Stimulated activated CD8-positive, alpha-beta memory T cell treated with anti-CD3 and anti-CD28 coated beads, Interleukin-7, amount 100 ng/mL, for 1 hour (primary cell): ENCODE measurements at places on chromosomes 16 and 17.

DNA sequence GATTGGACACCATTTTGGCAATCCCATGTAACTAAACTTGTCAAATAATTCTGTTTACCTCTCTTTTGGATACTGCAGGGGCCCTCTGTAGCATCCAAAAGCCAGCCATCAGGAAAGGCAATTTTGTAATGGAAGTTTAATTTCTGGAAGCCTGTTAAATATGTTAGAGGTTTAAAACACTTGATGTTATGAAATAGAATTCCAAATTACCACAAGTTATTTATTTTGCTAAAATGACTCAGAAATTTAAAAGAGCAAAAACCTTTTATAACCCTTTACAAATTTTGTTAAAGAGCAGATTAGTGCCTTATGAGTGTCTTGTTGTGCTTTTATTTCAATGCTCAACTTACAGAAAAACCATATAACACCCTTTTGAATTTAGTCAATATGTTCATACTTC lies 20.0 kb upstream of the TNFSF12 start:
- no peak for DNase-seq

GRCh38 chr17:44915862-44916780 lies 821 bp upstream of the GFAP start:
- no peak for DNase-seq

DNA sequence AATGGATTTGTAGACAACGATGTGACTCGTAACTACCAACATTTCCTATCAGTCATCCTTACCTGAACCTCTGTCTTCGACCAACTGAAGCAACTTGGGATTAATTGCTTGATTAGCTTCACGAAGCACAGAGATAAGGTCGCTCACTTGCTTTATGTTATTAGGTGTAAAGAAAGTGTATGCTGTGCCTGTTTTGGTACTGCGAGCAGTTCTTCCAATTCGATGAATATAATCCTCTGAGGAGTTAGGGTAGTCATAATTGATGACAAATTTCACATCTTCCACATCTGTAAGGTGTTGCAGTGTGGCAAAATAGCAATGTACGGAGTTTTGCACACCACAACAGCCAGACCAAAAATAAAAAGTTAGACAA lies 3.6 kb upstream of the POLG2 start:
- DNase-seq, result no peak

DNA sequence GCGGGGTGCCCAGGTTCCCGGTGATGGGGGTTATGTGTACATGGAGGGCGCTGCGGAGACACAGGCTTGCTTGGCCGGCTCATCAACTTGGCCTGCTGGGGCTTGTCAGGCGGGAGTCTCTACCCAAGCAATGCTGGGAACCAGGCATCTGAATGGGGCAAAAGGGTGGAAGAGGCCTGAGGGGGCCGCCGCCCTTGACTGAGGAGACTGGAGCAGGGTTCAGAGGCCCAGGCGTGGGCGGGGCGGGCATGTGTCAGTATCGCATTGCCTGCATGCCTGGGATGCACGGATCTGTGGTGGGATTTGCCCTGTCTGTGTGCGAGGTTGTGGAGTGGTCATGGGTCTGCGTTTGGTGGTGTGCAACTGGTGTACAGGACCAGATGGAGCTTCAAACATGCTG lies 21.1 kb downstream of the ARHGAP23 start:
- no peak for DNase-seq

DNA sequence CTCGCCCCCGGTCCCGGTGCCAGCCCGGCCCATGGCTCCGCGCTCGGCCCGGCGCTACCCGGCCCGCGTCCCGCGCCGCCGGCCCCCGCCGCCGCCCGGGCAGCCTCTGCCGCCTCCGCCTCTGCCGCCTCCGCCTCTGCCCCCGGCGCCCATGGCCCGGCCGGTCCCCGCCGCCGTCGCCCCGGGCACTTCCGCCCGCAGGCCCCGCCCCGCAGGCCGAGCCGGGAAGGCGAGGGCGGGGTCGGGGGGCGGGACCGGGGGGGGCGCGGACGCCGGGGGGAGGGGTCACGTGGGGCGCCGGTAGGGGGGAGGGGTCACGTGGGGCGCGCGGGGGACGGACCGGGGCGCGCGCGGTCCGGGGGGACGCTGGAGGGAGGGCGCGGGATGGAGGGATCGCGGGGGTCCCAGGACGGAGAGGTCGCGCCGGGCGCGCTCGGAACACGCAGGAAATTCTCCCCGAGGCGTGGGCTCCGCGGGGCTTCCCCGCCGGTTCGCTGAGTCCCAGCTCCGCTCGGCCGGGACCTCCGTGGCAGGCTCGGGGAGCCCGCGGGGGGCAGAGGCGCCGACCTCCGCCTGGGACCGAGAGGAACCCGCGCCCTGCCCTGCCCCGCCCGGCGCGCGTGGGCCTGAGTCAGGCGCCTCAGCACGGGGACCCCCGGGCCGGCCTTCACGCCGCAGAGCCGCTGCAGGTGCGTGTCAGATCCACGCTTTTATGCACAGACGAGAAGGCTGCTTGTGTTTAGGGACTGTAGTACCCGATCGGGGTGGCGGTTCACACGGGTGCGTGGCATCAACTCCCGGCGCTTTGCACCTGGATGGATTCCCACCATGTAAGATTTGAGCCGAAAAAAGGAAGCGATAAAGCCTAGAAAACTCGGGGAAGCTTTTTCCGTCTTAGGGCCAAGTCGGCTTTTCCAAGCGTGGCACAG lies at the start of gene PGAP6:
TSS of gene PGAP6 (minus strand) at position 190 of the 929 bp plus-strand sequence. CDS start at position 33, 157 bp downstream.
- DNase-seq, result peak; percentile 57

DNA sequence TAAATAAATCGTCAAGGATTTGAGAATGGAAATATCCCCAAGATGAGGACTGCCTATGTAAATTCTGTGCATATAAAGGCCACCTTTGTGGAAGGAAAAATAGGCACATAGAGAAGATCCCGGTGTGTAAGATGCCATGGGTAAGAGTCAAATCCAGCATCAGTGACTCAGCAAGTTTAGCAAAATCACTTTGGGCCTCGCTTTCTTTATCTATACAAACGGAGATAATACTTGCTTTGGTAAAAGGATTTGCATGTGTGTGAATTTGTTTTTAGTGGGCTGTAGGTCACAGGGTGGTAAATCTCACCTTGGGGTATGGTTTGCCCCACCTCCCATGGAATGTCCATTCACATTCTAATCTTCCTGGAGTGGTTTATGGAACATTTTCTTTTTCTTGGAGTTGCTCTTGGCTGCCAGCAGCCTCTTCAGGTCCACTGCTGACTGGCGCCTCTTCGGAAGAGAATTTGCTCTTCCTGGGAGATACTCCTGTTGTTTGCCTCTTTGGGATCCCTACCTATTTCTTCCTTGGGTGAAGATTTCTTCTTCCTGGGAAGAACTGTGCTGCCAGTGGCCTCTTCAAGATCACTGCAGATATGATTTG lies 587.6 kb downstream of the CDH11 start:
- no peak for DNase-seq

GRCh38 chr17:9227819-9228407 lies 206.6 kb downstream of the NTN1 start:
- DNase-seq, result no peak

GRCh38 chr16:68362947-68363657 lies 52.3 kb downstream of the PRMT7 start:
- DNase-seq, result no peak

DNA sequence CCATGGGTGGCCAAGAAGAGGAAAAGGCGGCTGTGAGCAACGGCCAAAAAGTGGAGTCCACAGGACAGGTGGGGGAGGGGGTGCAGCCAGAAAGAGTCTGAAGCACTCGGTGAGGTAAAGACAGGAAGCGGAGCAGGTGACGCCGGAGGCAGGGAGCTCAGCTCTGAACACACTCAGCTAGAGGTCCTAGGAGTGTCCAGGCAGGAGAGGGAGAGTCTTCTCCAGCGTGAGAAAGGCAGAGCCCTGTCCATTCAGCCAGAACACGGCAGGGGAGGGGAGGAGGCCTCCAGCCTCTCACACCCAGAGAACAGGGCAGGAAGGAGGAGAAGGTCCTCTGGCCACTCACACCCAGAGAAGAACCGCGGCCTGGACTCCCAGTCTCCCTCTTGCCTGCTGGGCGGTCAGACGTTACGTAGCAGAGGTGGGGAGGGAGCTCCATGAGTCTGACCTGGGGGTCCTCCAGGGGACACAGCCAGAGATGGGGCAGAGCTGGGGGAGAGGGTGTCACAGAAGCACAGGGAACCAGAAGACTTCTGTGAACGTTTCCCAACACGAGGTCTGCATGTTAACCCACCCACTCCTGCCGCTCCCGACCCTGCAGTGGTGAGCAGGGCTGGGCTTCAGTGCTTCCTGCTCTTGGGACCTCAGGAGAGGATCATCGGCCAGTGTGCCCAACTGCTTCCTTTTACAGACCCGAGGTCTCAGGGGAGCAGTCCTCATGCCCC lies 89.2 kb downstream of the ABR start:
- DNase-seq, result no peak

GRCh38 chr16:19737306-19738038 lies 19.4 kb downstream of the IQCK start:
- DNase-seq, result no peak

DNA sequence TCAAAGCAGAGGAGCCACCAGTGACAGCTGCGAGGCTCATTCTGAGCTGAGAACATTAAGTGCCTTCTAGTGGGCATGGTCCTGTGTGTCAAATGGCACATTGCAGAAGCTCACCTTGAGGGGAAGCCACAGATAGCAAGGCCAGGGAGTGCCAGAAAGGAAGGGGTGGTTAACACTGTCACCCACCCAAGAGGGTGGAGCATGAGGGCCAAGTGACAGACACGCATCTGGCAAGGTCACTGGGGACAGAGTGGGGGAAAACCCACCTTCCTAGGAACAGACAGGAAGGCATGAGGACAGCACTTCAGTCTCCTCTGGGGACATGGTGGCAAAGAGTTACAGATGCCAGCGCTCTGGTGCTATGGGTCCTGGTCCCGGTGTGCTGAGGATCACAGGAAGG lies 22.1 kb downstream of the NUBP1 start:
- DNase-seq, result no peak

GRCh38 chr17:39525801-39526506 lies 64.7 kb downstream of the CDK12 start:
- no peak for DNase-seq

DNA sequence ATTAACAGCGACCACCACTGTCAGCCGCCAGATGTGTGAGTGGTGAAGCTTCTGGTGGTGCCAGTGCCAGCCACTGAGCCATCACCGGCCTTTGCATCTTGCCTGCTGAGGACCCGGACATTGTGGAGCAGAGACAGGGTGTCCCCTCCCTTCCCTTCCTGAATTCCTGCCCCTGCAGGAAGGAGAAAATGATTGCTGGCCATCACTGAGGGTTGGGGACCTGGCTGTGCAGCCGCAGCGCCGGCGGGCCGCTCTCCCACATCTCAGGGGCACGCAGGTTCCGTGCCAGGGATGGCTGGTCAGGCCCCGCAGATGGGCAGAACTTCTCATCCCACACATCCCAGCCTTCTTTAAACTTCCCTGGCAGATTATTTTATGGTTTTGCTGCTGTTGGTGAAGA lies 56.5 kb downstream of the RPTOR start:
- no peak for DNase-seq

DNA sequence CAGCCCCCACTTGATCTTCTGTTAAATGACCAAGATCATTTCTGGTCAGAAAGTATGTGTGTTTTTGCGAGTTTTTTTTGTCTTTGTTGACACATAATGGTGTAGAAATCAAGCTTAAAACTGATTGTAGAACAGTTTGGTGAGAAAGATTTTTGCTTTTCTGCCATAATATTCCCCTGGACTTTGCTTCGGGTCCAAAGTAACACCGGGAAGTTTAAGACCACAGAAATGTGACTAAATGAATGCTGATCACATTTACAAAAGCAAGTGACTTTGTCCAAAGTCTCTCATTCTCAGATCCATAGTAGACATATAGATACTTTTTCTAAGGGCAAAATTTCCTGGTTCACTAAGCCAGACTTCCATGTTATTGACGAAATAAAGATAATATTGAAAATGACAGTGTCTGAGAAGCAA lies 2.6 kb downstream of the FAM20A start:
- DNase-seq, result no peak

- DNase-seq, result peak; percentile 25
Observed at GRCh38 chr17:3004150-3004801, 59.1 kb downstream of the OR1D5 start.

DNA sequence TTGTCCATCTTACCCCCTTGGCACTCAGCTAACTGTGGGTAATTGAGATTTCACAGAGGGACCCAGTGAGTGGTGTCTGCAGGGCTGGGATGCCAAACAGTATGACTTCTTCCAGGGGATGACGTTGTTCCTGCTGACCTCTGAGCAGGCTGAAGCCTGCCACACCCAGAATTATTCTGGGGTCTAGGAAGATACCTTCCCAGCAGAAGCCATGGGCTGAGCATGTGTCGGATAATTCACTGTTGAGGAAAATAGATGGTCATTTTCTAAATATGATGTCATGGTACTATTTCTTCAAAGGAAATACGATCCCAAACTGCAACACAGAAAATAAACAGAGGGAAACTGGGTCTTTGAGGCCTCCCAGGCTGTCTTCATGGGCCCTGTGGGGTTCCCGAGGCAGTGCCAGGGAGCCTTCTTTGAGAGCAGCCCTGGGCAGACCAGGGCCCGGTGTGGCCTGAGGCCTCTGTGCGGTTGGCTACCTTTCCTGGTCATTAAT lies 17.4 kb downstream of the WNT9B start:
- DNase-seq, result no peak

DNA sequence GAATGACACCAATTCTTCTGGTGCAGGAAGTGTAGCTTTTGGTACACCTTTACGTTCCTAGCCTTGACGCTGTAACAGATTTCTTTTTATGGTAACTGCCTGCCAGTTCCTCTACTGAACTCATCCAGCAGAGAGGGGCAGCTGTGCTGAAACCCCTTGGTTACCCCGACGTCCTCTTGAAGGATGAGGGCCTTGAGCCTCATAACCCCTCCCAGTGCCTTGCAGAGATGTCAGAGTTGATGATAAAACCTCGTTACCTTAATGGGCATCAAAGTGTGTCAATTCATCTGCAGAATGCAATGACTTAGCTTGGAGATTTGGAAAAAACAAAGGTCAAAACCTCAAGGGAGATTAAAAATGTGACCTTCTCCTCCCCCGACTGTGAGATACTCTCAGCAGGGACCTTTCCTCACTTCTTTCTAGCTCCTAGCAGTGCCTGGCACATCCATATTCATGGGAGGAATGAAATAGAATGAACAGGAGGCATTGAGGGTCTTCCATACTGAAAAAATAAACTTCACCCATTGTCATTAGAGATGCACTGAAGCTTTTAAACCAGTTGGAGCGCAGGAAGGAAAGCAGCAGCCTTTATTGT lies 69.2 kb downstream of the SDR42E1 start:
- DNase-seq, result no peak

GRCh38 chr16:67459066-67459860 lies 21.7 kb downstream of the ATP6V0D1 start:
- no peak for DNase-seq

GRCh38 chr17:72837335-72837734 lies 255.2 kb downstream of the SLC39A11 start:
- no peak for DNase-seq

DNA sequence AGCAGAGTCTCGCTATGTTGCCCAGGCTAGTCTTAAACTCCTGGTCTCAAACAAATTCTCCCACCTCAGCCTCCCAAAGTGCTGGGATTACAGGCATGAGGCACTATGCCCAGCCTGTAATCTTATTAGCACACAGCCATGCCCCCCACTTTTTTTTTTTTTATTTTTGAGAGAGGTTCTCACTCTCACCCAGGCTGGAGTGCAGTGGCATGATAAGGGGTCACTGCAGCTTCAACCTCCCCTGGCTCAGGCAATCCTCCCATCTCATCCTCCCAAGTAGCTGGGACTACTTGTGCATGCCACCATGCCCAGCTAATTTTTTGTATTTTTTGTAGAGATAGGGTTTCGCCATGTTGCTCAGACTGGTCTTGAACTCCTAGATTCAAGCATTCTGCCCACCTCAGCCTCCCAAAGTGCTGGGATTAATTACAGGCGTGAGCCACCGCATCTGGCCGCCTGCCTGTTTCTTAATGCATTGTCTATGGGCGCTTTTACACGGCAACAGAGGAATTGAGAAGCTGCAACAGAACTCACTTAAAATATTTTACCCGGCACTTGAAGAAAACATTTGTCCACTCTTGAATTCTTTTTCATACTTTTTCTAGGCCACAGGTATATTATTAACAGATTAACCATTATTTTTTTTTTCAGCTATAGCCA lies 8.8 kb upstream of the CEP20 start:
- no peak for DNase-seq
